ENCODE measurements at places on chromosomes 6 and 20.

DNA sequence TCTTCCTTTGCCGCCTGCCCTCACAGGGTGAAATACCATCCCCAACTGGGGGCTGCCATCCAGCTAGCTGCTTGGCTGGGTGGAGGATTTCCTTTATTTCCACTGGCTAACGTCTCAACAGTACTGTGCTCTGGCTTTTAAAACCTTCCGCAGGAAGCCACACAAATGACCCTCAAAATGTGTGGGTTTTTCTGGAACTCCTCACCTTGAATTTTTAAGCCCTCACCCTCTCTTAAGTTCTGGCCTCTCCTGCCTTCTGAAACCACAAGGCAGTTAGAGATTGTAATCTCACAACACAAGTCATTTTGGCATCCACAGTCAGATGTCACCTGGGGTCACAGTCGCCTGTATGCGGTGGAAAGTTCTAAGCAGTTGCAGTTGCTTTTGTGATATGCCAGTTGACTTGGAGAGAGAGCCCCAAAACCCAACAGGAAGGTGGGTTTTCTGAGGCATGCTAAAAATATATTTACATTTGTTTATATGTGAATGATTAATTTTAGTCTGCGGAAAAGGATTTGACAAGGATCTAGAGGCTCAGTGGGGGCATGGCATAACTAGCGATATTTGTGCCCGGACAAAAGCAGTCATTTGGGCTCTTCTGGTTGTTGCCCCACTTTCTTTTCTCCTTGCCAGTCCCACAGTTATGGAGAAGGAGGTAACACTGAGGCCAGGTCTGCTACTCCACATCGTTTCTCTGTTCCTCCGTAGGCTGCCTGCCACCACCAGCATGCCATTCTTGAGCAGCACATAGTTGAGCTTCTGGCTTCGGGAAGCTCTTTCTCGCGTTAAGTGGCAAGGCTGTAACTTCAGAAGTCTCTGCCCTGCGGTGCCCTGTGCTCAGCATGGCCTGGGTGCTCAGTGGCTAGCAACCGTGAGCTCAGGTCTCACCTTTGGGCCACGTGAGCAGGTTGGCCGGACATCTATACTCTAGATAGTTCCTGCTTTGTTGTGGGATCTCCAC is 335.3 kb downstream of the CD83 start:
- no peak for DNase-seq

GRCh38 chr6:52503323-52503747 is 73.5 kb downstream of the TRAM2 start:
- DNase-seq, result no peak

- DNase-seq, result no peak
Observed at GRCh38 chr6:45787384-45787783, 228.3 kb downstream of the CLIC5 start.

DNA sequence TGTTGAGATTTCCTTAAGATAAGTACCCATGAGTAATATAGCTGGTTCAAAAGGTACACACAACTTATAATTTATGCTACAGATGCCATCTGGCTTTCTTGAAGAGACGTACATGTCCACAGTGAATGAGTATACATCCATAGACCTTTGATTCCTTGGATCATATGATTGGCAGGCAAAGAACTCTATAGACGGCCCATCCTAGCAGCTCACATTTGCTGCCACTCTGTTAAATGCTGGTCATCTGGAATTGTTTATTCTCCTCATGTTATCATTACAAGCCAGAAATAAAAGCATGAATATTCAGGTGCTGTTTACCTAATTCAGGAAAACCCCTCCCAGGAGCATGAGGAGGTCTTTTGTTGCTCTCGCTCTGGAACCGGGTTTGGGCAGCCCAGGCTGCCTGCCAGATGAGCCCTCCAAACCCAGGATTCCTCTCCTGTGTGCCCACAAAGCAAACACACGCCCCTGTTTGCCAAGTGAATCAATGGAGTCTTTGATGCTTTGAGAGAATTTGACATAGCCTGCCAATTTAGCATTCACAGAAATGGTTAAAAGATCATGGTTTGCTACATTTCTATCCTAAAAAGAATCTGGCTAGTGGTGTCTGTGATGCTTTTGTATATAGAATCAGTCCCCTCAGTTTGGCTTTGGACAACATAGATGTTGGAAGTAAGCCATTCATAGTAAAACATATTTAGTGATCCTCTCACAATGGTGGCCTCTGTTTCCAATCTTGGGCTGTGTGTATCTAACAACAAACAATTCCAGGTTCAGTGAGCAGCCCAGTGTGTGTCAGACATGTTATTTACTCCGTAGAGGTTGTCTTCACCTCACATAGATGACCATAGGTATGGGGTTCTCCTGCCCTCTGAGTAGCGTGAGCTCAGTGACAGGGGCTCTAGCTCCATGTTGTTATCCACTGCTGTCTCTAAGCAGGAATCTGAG is 17.5 kb upstream of the PLCG1 start:
- DNase-seq, result no peak
